ENCODE measurements at places on chromosomes 3 and 15. TPM values are rescaled to one million over a fixed set of nuclear protein-coding genes. Genes with fewer than 3 reads are reported as not detected.

CHRM5 gene
- not detected for total RNA-seq

TICRR gene
- total RNA-seq: not detected

CFAP100 gene
- total RNA-seq: not detected

AMIGO3 gene
- total RNA-seq: 5.8 TPM

HRH1 gene
- total RNA-seq: 17.7 TPM

DNA sequence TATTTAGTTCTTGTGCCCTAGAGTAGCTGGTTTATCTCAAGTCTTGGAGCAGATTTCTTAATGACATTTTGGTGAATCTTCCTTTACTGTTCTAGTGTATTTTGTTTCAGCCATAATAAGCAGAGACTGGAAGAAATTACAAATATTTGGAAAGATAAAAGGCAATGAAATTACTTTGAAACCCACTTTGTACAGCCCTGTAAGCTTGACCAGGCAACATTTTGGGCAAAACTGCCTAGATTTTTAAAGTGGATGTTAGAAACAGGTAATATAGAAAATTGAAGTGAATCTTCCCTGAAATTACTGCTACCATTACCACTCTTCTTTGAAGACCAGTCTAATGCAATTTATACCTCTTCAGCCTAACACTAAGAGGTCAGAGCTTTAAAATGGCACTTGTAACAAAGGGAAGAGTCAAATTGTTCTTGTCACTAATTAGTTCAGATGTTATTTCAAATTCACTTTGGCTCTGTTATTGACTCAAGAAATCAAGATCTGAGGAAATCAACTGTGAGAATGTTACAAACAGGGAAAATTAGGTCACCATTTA is 589.4 kb downstream of the NLGN1 start:
- no peaks in the 10 kb centered on the region for H3K4me1 ChIP-seq
- DNase-seq: no peak

DNA sequence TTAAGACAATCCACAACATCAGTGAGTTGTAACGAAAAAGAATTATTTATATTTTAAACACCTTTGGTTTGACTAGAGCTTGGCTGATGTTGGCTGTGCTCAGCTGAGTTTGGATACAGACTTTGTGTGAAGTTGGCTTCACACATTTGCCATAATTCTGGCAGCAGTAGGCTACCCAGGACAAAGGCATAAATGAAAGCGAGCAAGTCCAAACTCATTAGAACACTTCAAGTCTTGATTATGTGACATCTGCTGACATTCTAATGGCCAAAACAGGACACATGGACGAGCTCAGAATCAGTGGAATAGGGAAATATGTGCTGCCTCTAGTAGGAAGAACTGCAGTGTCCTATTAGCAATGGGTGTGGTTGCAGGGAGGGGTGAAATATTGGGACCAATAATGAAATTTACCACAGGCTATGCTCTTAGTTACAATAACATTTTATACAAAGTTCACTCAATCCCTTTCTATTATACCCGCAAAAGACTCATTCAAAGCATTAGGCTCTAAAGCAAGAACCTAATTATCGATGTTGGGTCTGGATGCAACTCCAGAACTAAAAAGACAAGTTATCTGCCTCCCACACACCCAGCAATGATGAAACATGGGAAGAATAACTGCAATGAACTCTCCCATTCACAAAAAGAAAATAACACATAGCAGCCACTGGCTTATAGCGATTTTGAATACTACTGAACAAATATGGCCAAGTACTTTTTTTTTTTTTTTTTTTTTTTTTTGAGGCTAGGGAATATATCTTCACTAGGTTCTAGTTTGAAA is 493.9 kb upstream of the RASGRP1 start:
- H3K27ac ChIP-seq: no peak overlapping the region
- no peaks in the 10 kb centered on the region for H3K27me3 ChIP-seq
- H3K4me1 ChIP-seq: no peaks in the 10 kb centered on the region
- H3K36me3 ChIP-seq: no peaks in the 10 kb centered on the region
- no peak for DNase-seq

DNA sequence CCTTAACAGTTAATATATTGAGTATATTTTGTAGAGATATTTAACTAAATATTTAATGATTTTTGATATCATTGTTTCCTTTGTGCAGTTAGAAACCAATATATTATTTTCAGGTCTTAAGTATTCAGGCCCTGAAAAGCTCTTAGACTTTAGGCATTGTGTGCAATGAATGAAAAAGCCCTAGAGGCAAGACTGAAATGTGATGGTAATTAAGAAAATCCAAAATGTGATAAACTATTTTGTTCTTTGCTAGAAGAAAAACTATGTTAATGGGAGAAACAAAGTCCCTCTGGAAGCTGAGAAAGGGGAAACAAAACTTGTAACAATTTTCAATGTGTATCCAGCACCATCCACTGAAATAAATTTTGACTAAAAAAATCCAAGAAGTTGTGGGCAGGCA is 54.6 kb upstream of the SSR3 start:
- no peaks in the 10 kb centered on the region for H3K36me3 ChIP-seq
- H3K27me3 ChIP-seq: no peaks in the 10 kb centered on the region

GRCh38 chr3:126287536-126288241 is 69.5 kb downstream of the KLF15 start:
- no peaks in the 10 kb centered on the region for H3K36me3 ChIP-seq
- no peaks in the 10 kb centered on the region for H3K27me3 ChIP-seq
- peak overlapping the region; percentile 76 for H3K4me3 ChIP-seq
- DNase-seq: peak; percentile 24

DNA sequence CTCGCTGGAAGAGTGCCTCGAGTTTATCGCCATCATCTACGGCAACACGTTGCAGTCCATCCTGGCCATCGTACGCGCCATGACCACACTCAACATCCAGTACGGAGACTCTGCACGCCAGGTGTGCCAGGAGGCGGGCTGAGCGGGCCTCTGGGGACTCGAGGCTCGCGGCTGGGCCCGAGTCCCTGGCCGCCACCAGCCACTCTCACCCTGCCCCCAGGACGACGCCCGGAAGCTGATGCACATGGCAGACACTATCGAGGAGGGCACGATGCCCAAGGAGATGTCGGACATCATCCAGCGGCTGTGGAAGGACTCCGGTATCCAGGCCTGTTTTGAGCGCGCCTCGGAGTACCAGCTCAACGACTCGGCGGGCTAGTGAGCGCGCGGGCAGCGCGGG is 1.9 kb downstream of the GNAT1 start:
- DNase-seq: no peak
- no peaks in the 10 kb centered on the region for H3K36me3 ChIP-seq
- H3K4me1 ChIP-seq: peaks cover 24% of the 10 kb centered on the region
- no peak overlapping the region for H3K4me3 ChIP-seq

DNA sequence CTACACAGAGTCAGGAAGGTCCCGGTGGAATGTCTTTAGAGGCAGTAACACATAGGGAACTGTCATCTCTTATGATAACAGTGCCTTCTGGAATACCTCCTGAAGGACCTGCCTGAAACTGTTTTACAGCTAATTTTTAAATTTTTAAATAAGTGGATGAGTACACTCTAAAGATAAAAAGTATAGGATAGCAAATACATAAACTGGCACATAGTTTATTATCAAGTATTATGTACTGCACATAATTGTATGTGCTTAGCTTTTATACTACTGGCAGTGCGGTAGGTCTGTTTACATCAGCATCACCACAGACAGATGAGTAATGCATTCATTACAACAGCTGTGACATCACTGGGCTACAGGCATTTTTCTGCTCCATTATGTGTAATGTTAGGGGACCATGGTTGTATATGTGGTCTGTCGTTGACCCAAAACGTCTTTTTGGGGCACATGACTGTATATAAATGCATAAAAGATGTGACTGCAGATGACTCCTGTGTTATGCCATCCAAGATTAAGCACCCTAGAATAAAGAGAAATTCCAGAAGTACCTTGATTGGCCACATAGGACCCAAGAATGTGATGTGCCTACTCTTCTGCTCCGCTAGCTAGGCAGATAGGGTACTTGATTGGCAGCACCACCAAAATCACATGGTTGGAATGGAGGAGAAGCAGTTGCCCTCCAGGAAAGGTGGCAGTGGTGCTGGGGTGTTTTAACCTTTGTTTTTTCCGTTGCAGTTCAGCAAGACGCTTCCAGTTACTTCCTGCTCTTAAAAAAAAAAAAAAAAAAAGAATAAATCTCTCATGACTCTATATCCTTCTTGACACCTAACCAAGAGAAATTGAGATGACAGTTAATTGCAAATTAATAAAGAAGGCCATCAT is 3.3 kb downstream of the VPS8 start:
- H3K4me3 ChIP-seq: no peak overlapping the region
- no peak for DNase-seq
- peaks cover 8% of the 10 kb centered on the region for H3K4me1 ChIP-seq
- no peak overlapping the region for H3K27ac ChIP-seq
- no peaks in the 10 kb centered on the region for H3K36me3 ChIP-seq
- H3K27me3 ChIP-seq: no peaks in the 10 kb centered on the region

GRCh38 chr3:175479800-175480199 is 620.7 kb downstream of the NAALADL2 start:
- H3K27me3 ChIP-seq: no peaks in the 10 kb centered on the region
- H3K36me3 ChIP-seq: no peaks in the 10 kb centered on the region
- H3K4me3 ChIP-seq: no peak overlapping the region
- no peak for DNase-seq

DNA sequence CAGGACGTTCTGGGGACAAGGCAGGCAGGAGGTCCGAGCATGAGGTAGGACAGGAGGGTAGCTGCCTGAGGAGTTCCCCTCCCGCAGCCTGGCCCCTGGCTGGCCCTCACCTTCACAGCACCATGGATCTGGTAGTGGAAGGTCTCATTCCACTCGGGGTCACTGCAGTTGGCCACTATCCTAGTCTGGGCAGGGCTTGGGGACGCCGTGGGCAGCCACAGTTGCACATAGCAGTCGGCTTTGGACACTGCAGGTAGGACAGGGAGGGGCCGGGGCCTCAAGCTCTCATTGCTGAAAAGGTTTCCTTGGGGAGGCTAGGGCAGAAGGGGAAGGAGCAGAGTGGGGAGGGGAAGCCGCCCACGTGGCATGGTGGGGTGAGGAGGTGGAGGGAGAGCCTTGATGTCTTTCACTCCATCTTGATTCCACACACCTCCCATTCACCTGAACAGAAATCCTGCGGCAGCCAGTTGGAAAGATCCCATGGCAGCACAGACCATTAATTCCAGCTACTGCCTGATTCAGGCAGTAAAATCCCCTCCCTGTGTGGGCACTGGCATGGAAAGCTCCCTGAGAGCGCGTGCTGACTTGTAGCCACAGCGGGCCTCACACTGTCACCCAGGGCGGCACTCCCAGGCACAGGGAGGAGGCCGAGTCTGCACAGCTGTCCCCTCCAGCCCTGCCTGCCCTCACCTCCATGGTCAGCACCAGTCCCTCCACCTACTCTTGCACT is 2.1 kb downstream of the PLA2G4F start:
- H3K27ac ChIP-seq: no peak overlapping the region
- no peak overlapping the region for H3K4me3 ChIP-seq
- H3K36me3 ChIP-seq: peaks cover 2% of the 10 kb centered on the region
- peaks cover 7% of the 10 kb centered on the region for H3K4me1 ChIP-seq
- H3K27me3 ChIP-seq: no peaks in the 10 kb centered on the region
- DNase-seq: no peak

DNA sequence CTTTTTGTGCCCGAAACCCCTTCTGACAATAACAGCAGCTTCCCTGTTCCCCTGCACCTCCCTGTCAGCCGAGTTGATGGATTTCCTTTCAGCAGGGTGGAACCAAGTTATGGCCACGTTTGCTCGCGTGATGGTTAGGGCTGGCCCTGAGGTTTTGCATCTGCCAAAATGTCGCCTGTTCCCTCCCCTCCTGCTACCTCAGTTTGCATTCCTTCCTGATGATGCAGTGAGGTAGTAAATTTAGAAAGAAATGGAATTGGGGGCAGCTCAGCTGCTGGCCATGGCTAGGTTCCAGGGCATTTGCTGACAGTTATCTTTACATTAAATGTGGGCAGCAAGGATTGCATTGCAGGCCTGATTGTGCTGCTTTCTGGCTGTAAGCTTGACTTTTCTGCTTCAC is 13.2 kb downstream of the LIMD1 start:
- H3K27ac ChIP-seq: peak overlapping the region; percentile 78
- H3K4me3 ChIP-seq: peak overlapping the region; percentile 53
- no peaks in the 10 kb centered on the region for H3K36me3 ChIP-seq
- DNase-seq: no peak
- peaks cover 94% of the 10 kb centered on the region for H3K4me1 ChIP-seq

DNA sequence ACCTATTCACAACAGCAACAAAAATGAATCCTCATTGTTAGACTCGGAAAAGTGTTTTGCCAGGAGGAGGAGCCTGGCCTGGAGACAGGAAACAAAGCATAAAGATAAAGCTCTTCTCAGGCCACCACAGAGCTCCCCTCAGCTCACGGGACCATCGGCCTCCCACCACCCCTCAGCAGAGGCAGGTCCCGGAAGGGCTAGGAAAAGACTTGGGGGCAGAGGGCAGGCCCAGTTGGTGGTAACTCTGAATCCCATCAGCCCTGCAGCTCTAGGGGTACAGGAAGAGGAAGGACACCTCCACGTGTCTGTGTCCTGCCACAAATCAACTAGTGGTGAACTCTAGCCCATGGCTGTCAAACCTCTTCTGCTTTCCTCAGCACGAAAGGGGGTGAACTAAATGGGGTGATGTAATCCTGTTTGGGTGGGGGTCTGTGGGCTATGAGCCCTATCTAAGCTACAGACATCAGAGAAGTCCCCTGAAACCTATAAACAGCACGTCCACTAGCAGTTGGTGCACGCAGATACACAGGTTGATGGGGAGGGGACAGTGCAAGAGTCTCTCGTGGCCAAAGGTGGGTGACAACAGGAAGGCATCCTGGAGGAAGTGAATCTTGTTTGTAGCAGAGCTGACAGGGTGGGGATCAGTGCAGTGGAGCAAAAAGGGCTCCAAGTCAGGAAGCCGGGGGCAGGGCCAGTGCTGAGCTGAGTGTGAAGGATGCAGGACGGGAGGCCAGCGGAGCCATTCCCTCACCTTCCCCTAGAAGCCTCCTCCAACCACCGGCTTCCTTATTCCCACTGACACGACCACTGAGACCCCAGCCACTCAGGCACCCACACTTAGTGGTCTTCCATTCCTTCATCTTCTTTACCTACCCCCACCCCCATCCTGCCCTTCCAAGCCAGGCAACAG is 111.1 kb upstream of the HACD2 start:
- peak overlapping the region; percentile 94 for H3K27ac ChIP-seq
- no peak for DNase-seq
- H3K4me3 ChIP-seq: peak overlapping the region; percentile 86
- H3K27me3 ChIP-seq: no peaks in the 10 kb centered on the region

- no peaks in the 10 kb centered on the region for H3K27me3 ChIP-seq
- peaks cover 38% of the 10 kb centered on the region for H3K36me3 ChIP-seq
- H3K27ac ChIP-seq: no peak overlapping the region
- no peak overlapping the region for H3K4me3 ChIP-seq
These were observed 90.6 kb upstream of the UMPS start for GRCh38 chr3:124639406-124640237.

GRCh38 chr3:160856450-160856849 is 100.4 kb downstream of the PPM1L start:
- no peak overlapping the region for H3K4me3 ChIP-seq
- H3K27ac ChIP-seq: no peak overlapping the region
- H3K4me1 ChIP-seq: no peaks in the 10 kb centered on the region
- DNase-seq: no peak

DNA sequence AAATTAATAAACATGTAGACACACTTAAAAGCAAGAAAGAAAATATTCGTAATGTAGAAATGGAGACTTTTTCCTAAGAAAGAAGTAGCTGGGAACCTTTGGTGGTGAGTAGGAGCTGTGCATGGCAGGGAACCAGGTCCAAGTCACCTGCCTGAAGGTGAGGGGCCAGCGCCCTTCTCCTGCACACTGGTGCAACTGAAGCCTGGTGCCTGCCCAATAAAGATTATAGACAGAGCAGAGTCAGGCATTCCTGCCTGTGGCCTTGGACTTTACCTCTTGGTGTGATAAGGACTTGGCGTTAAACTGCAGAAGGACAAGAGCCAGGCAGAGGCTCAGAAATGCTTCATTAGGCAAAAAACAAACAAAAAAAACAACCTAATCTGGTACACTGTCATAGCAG is 14.2 kb downstream of the CFAP91 start:
- no peak overlapping the region for H3K4me3 ChIP-seq
- H3K36me3 ChIP-seq: no peaks in the 10 kb centered on the region
- no peaks in the 10 kb centered on the region for H3K27me3 ChIP-seq
- H3K4me1 ChIP-seq: no peaks in the 10 kb centered on the region
- DNase-seq: no peak

All from thoracic aorta (tissue), 2 donors.